ENCODE measurements at places on chromosomes 12 and 14.

DNA sequence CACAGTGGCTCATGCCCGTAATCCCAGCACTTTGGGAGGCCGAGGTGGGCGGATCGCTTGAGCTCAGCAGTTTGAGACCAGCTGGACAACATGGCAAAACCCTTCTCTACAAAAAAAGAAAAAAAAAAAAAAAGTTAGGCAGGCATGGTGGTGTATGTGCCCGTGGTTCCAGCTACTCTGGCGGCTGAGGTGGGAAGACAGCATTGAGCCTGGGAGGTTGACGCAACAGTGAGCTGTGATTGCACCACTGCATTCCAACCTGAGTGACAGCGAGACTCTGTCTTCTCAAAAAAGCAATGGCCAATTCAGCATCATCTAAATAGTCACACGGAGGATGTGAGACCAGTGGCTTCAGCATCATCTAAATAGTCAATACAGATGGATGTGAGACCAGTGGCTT lies 10.4 kb upstream of the SAMD4A start:
- DNase-seq: no peak

DNA sequence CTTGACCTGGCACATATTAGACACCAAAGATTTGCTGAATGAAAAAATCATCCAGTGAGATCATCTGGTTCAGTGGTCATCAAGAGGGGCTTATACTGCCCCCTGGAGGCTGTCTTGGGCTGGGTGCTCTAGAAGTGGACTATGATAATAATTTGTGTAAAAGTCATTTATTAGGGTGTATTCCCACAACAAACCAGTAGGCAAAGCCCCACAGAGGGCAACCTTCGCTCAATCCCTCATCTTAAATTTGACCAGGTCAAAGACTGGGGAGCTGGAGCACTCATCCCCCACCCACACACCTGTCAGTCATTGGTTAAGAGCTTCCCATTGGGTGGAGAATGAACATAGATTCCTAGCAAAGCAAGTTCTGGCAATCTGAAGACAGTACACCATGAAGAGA lies 20.0 kb upstream of the FICD start:
- DNase-seq: no peak

DNA sequence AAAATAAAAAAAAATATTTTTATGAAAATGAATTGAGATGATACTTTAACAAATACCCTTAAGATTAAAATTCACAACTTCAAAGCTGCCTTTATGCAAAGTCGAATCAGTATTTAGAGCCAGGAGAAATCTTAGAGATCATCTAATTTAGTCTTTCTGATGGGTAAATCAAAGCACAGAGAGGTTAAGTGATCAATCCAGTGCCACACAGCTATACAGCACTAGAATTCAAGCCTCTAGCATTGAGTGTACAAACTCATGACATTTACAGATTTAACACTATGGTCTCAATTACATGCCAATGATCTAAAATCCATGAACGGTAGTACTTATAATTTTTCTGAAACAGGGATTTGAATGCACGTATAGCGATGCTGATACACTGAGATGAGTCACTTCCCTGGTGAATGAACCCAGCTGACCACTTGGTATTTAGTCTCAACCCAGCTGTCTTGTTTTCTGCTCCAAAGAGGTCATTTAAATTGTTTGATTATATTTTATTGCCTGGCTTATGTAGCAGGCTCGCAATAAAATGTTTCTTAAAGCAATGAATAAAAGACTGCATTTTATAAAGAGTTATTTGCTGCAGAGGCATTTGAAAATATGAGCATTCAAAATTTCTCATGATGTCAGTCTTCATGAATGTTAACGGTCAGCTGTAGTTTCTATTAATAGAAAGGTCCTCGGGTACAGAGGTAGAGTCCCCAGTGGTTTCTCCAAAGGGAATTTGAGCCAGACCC lies 152.4 kb upstream of the PRICKLE1 start:
- no peak for DNase-seq

DNA sequence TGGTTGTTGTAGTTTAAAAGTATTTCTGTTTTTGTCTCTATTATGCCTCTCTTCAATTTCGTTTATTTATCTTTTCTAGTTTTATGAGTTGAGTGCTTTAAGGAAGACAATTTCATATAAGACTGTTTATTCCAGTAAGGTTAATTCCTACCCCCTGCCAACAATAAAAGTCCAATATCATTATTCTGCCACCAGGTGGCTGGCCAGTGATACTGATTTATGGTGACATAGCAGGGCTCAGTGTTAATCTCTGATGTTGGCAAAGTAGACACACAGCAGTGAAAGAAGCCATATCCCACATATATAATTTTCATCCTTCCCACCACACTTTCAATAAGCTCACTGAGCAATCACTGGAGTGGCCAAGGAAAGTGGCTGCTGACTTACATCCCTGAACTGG lies 69.0 kb upstream of the BMP4 start:
- DNase-seq: no peak

DNA sequence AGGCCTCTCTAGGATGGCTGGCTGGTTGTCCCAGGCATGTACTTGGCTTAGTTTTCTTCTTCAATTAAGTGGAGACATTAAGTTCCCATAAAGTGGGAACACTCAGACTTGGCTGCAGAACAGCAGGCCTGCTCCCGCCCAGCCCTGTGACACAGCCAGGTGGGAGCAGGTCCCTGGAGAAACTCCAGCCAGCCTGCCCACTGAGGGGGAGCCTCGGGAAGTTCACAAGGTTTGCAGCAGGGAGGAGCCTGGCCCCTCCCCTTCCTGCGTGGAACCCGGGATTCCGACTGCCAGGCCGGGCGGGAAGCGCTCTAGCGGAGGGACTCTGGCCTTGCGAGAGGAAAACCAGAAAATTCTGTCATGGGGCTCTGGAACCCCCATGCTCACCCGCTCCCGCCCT lies 98.3 kb upstream of the EVL start:
- no peak for DNase-seq

- no peak for DNase-seq
Observed at GRCh38 chr12:111311011-111311410, 57.9 kb downstream of the PHETA1 start.

- DNase-seq: no peak
Observed at GRCh38 chr12:51295651-51296050, 25.4 kb upstream of the SMAGP start.

DNA sequence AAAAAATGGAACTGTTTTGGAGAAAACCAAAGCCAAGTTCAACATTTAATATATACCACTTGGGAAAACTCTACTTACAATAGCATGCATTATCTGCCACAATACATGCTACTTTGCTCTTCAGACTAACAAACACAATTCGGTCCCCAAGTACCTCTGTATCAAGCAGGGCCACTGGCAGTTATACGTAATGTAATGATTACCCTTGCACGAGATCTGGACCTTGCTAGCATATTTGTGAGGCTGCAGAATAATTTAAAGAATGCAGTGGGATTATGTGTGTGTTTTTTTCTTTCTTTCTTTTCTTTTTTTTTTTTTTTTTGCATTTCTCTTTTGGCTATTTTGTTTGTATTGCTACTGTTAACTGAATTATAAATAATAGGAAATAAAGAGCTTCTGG lies 22.8 kb upstream of the PYGL start:
- no peak for DNase-seq

DNA sequence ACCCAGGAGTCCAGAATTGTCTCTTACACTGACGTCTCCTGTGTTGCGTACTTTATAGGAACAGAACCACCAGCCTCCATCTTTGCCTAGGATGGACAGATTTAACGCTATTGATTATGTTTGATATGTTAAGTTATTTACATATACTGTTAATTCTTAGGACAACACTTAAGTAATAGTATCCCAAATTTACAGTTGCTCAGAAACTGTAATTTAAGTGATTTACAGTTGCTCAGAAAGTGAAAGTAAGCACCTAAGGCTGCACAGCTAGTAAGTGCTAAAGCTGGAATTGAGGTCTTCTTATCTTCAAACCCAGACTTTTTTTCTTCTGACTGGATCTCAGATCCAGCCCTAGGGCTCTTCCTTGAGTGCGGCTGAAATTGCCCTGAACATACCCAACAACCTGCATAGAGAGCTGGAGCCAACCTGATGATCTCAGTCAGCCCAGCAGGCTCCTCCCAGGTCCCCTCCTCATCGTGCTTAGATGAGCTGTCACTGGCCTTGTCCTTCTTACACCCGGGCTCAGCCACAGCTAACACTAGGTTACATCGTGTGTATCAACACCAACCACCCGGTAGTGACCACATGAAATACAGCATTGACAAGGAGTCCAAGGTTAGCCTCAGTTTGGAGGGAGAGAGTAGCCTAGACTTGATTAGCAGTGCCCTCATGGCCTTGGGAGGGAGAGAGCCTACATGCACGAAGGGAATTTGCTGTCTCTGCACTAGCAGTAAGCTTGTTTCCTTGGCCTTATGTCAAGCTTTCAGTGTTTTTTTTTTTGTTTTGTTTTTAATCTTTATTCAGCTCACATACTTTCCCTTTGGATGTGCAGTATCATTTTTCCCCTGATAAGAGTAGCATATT lies 111.1 kb upstream of the ARHGAP5 start:
- no peak for DNase-seq

DNA sequence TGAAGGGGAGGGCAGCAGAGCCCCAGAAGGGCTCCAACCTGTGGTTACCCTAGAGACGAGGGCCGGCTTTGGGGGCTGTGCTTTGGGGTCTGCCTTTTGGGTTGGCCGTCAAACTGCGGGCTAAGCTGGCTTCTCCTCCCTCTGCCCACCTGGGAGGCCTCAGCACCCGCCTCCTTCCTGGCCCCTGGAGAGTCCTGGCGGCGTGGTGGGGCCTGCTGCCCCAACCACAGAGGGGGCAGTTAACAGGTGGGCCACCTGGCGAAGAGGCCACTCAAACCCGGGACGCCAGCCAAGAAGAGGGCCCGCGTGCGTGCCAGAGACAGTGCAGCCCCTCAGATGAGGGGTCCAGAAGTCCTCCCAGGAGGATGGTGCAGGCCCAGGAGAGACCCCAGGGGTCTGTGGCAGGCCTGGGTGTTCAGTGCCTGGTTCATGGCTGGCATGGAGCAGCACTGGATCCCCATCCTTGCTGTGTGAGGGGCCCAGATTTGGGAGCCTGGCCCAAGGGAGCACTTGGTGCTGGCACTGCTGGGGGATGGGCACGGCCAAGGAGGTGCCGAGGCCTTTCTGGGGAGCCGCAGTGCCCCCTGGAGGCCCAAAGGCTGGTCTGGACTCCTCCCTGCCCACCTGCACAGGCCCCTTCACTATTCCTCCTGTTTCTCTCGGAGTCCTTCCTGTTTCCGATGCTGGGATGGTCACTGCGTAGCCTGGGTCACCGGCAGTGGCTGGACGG lies 48.8 kb downstream of the LRCOL1 start:
- DNase-seq: no peak

GRCh38 chr12:1297206-1297605 lies 297.2 kb downstream of the FBXL14 start:
- DNase-seq: no peak

DNA sequence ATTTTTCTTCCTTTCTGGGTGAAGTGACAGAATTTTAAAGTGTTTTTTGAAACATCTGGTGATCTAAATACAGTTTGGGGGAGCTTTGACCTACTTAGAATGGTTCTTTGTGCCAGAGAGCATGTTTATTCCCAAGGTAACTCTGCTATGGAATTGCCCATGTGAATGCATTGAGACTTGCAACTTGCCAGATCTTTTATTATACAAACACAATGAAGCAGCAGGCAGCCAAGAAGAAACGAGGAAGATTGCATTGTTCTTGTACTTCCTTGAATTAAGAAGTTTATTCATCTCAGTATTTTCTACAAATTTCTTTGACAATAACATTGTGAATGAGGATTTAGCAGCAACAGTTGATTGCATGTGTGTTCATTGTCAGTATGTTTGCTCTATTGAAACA lies 55.5 kb downstream of the FGD4 start:
- no peak for DNase-seq

GRCh38 chr14:56995010-56995409 lies 184.7 kb upstream of the OTX2 start:
- no peak for DNase-seq

DNA sequence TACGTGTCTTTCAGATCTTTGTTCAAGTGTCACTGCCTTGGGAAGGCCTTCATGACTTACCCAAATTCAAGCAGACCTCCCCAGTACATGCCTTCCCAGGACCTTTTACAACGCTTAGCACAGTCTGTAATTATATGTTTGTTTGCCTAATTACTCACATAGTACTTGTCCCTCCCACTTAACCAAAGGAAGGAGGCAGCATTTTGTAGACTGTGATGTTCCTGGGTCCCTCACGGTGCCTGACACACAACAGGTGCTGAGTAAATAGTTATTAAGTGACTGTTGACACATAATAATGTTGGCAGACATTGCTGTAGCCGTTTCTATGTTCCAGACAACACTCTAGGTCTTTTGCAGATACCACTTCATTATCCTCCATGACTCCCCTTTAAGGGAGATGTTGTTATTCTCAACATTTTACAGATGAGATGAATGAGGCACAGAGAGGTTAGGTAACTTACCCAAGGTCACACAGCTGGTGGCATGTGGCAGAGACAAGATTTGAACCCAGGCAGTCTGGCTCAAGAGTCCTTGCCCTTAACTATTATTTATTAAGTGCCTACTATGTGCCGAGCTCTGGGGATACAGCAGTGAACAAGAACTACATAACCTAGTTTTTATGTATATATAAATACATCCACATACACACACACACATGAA lies 130.7 kb downstream of the PHETA1 start:
- no peak for DNase-seq

- DNase-seq: no peak
Observed at GRCh38 chr12:87381742-87382141, 647.5 kb downstream of the C12orf50 start.

DNA sequence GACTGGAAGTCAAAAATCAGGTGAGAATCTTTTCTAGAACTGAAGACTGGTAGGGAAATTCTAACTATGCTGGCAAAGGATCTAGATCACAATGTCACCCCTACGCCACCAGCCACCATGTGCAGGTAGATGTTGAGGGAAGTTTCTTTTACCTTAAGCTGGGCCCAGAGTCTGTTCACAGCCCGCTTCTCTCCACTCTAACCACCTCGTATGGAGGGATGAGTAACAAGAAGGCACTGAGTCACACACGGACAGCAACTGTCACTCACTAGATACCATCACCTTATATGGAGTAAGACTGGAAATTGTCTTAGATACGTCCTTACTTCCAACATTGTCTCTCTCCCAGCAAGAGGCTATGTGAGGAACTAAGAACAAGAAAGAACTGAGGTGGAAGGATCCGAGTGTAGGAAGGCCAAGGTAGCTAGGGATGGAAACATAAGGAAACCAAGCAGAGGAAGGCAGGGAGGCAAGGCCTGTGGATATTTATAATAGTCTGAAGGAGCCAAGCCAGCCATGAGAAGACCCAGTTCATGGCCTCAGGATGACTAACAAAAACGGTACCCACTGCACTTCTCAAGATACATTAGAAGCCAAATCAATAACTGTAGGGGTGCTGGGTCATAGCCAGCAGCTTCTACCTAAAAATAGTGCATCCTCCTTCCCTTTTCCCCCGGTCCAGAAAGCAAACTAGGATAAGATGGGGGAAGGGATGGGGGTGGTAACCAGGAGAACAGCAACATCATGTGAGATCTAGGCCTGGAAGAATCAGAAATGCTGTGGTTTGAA lies 15.5 kb downstream of the REM2 start:
- no peak for DNase-seq

GRCh38 chr12:59396919-59397318 lies 198.9 kb upstream of the SLC16A7 start:
- DNase-seq: no peak

GRCh38 chr14:99806836-99807235 lies 13.6 kb downstream of the EML1 start:
- no peak for DNase-seq
